ENCODE measurements at places on chromosomes 6 and 20. TPM values are rescaled to one million over a fixed set of nuclear protein-coding genes. Genes with fewer than 3 reads are reported as not detected.

DNA sequence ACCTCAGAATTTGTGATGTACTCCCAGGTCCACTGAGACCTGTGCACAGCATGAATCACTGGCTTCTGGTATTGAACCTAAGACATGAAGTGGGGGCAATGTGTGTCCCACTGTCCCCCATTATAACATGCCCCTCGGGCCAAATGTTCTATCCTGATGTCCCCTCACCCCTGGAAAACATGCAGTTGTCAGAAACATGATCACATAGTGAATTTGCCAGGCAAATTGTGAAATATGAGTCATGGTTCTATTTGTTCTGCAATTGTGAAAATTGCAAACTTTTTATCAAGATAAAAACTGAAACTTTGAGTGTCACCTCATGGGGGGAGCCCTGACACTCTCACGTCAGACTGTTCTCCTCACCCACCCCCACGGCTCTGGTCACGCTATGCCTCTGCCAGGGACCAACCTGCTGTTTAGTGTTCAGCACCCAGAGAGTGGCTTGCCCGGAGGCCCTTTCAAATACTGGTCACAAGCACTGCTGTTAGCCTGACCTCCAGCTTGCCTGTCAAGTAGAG, 305.3 kb downstream of the CLIC5 start:
- H3K4me1 ChIP-seq, result no peaks in the 10 kb centered on the region
- DNase-seq, result no peak
- no peaks in the 10 kb centered on the region for H3K36me3 ChIP-seq

- H3K4me3 ChIP-seq, result peak overlapping the region; percentile 64
- no peaks in the 10 kb centered on the region for H3K36me3 ChIP-seq
- peak; percentile 39 for DNase-seq
- no peaks in the 10 kb centered on the region for H3K4me1 ChIP-seq
- no peaks in the 10 kb centered on the region for H3K27me3 ChIP-seq
- peak overlapping the region; percentile 76 for H3K27ac ChIP-seq
Measured at GRCh38 chr6:13573669-13574110, 711 bp upstream of the SIRT5 start.

DNA sequence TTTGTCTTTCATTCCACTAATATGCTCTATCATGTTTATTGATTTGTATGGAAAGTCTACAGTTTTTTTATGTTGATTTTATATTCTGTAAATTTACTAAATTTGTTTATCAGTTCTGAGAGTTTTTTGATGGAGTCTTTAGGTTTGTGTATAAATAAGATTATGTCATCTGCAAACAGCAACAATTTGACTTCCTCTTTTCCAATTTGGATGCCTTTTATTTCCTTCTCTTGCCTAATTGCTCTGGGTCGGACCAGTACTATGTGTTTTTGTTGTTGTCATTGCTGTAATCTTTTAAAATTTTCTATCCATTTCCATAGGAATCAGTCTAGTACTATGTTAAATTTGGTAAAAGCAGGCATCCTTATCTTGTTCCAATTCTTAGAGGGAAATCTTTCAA, 31.5 kb upstream of the POLR1H start:
- H3K27me3 ChIP-seq, result no peaks in the 10 kb centered on the region
- no peak for DNase-seq
- no peaks in the 10 kb centered on the region for H3K4me1 ChIP-seq
- no peak overlapping the region for H3K4me3 ChIP-seq
- H3K27ac ChIP-seq, result no peak overlapping the region

GRCh38 chr6:3751730-3752530, 417 bp upstream of the PXDC1 start:
- peak; percentile 93 for DNase-seq
- peak overlapping the region; percentile 88 for H3K27ac ChIP-seq
- peaks cover 3% of the 10 kb centered on the region for H3K4me1 ChIP-seq
- H3K4me3 ChIP-seq, result peak overlapping the region; percentile 87

GRCh38 chr6:89729818-89730217, 89.8 kb downstream of the MDN1 start:
- no peak for DNase-seq
- H3K4me3 ChIP-seq, result no peak overlapping the region
- H3K4me1 ChIP-seq, result no peaks in the 10 kb centered on the region
- H3K27me3 ChIP-seq, result no peaks in the 10 kb centered on the region
- H3K27ac ChIP-seq, result no peak overlapping the region

GRCh38 chr6:30238178-30238795, 25.1 kb upstream of the TRIM26 start:
- no peak overlapping the region for H3K4me3 ChIP-seq
- H3K4me1 ChIP-seq, result no peaks in the 10 kb centered on the region
- no peaks in the 10 kb centered on the region for H3K36me3 ChIP-seq

Gene HAO1
- not detected for total RNA-seq

- H3K4me3 ChIP-seq, result peak overlapping the region; percentile 74
- H3K36me3 ChIP-seq, result no peaks in the 10 kb centered on the region
- peak overlapping the region; percentile 98 for H3K27ac ChIP-seq
Measured at GRCh38 chr6:33206864-33207551, 1.3 kb upstream of the RING1 start.
